ENCODE measurements at places on chromosomes 12 and 14.

- no peak for DNase-seq
Measured at GRCh38 chr14:78921856-78922255, 751.7 kb downstream of the NRXN3 start.

DNA sequence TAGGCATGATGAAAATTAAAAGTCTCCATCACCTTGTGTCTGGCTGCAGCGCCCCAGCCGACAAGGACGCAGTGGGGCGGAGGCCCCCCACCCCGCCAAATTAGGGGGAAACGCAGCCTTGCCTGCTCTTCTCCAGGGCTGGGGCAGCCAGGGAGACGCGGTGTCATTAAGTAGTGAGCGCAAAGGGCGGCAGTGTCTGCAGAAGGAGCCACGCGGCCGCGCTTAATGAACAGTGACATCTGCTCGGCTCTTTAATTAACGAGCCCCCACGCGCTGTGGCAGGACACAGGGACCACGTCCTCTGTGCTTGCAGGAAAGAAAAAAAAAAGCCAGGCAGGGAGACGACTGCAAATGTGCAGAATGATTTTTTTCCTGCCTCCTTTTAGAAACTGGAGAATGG lies 93.4 kb upstream of the NCOR2 start:
- no peak for DNase-seq

DNA sequence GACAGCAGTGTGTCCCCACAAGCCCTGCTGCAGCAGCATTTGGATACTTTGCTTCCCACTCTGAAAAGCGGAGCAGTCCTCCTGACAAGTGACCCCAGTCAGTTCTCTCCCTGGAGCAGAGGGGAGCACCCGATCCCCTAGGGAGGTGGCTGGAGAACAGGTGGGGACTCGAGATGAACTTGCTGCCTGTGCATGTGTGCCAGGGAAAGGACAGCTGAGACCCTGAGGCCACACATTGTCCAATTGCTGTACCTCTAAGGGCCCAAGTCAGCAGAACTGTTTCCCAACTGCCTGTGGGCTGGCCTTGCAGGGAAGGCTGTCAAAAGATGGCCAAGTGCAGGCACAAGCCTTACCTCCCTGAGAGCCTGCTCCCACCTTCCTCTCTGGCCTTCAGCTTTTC lies 55.1 kb downstream of the IFT43 start:
- no peak for DNase-seq

GRCh38 chr12:107026806-107027635 lies 40.1 kb upstream of the MTERF2 start:
- no peak for DNase-seq

DNA sequence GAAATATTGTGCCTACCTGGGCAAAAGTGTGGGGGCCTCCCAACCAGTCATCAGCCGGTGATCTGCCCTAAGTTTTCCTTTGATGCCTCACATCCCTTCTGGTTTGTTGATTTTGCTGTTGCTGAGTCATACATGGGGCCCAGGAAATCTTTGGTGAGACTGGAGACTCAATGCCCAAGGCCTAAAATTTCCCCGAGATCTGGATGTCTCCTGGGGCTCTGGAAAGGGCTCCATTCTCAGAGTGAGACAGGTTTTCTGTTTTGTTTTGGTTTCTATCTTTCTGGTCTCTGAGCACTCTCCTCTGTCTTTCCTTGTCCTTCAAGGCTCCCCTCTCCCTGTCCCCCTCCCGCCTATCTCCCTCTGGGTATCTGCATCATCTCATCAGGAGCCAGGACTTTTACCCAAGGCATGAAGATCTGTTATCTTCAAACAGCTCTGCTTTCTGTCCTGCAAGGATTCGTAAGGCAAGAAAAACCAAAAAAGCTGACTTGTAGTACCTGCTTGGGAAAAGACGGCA lies 152.8 kb upstream of the MAX start:
- DNase-seq = no peak

GRCh38 chr12:75553398-75553797 lies 42.0 kb upstream of the KRR1 start:
- no peak for DNase-seq

DNA sequence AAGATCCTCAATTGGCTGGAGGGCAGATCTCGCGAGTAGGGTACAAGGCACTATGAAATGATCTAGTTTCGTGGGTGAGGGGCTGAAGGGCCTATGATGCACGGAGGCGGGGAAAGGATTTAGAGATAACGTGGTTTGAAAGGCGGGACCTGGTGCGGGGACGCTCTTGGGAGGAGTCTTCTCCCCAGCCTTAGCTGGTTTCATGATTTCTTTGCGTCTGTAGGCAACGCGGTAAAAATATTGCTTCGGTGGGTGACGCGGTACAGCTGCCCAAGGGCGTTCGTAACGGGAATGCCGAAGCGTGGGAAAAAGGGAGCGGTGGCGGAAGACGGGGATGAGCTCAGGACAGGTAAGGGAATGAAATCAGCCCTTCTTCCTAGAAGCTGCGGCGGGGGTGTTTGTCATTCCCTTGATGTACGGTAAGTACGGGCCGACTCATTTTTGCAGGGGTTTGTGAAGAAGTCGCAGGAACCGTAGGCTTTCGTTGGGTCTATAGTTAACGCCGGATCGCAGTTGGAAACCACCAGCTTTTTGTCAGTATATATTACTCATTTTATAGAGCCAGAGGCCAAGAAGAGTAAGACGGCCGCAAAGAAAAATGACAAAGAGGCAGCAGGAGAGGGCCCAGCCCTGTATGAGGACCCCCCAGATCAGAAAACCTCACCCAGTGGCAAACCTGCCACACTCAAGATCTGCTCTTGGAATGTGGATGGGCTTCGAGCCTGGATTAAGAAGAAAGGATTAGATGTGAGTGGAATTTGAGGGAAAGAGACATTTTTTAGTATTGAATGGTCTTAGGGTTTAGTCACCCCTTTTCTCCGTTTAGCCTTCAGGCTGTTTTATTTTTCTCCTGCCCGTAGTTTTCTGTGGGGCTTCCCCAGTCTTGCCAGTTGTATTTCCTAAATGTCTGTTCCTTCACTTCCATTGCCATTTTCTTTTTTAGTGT lies 602 bp downstream of the APEX1 start:
- peak; percentile 63 for DNase-seq

All from DMS153 (cell line).